ENCODE measurements at places on chromosomes 16 and 17.
A peak's percentile ranks its signal among the peaks of the same experiment; 100 is the strongest.

DNA sequence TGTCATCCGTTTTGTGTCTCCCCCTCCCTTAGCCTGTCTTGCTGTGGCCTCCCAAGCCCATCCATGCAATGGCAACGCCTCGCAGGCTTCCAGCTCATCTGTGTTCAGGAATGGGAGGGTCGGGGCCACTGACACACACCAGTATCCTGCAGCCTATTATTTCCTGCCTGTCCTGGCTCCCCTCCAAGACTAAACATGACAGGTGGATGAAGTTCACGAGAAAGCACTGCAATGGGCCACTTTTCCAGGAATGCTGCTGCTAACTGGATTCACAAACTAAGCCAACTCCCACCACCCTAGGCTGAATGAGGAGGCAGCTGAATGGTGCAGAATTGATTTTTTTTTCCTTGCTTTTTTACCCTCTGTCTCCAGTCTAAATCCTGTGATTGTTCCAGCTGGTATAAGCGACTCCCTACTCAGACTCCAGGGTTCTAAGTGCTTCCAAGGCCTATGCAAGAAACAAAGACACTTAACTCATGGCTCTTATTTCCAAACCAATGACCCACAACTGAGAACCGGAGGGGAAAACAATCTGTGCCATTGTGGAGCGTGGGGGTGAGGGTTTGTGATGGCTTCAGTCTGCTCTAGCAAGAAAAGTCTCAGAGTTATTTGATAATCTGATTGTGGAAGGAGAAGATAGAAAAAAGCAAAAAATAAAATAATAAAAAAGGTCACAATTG lies 23.3 kb downstream of the TMEM100 start:
- DNase-seq = no peak

GRCh38 chr17:45405250-45406086 lies 27.2 kb downstream of the ARHGAP27 start:
- DNase-seq = peak; percentile 95

DNA sequence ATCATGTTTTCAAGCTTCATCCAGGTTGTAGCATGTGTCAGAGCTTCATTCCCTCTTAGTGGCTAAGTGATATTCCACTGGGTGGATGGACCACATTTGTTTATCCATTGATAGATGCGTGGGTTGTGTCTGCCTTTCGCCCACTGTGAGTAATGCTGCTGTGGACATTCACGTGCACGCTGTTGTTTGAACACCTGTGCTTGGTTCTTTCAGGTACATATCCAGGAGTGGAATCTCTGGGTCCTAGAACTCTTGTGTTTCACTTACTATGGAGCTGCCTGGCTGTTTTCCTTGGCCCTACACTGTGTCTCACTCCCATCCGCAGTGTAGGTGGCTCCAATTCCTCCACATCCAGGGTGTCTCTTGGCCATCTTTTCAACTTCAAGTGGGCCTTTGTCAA lies 224.2 kb downstream of the C16orf95 start:
- DNase-seq = no peak

GRCh38 chr17:32909787-32910369 lies 18.1 kb upstream of the TMEM98 start:
- peak; percentile 78 for DNase-seq

GRCh38 chr16:65098916-65099315 lies 22.9 kb downstream of the CDH11 start:
- DNase-seq = no peak

DNA sequence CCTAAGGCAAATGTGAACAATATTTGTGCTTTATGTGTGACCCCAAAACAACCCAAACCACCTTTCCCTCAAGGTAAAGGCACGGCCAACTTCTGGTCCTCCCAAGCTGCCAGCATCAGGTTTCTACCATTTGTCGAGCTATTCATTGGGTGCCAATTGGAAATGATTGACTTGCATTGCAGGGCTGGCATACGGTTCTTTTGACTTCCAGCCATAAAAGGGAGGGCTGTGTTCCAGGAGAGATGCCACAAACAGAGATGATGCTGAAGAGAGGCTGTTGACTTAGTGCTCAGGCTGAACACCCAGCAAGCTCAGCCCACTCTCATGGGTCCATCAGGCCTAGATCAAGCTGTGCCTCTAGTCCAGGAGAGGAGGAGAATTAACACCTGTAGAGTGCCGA lies 252.4 kb downstream of the GRIN2A start:
- DNase-seq = no peak

GRCh38 chr16:61770301-61770700 lies 265.9 kb downstream of the CDH8 start:
- no peak for DNase-seq

- DNase-seq = no peak
Measured at GRCh38 chr17:76050538-76051467, 21.5 kb downstream of the SRP68 start.

GRCh38 chr17:74746376-74746775 lies 2.1 kb upstream of the NHERF1 start:
- no peak for DNase-seq

DNA sequence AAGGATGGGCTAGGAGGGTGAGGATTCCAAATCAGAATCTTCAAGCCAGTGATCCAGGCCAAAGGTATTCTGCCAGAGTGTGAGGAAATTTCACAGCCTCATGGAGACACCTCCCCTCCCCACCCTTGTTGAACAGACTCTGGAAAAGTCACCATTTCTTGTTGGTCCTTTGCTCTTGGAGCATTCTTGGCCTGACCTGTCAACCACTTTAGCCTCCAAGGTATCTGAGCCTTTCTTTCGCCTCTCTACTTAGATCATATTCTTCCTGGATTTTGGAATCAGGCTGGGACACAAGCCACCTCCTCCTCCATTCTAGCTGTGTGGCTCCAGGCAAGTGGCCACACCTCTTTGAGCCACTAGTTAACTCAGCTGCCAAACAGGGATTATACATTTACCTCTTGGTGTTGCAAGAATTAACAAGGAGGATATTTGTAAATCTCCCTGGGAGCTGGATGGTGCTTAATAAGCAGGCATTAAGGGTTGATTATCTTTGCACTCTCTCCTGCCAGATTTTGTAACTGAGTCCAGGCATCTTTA lies 193.5 kb downstream of the WWOX start:
- no peak for DNase-seq

DNA sequence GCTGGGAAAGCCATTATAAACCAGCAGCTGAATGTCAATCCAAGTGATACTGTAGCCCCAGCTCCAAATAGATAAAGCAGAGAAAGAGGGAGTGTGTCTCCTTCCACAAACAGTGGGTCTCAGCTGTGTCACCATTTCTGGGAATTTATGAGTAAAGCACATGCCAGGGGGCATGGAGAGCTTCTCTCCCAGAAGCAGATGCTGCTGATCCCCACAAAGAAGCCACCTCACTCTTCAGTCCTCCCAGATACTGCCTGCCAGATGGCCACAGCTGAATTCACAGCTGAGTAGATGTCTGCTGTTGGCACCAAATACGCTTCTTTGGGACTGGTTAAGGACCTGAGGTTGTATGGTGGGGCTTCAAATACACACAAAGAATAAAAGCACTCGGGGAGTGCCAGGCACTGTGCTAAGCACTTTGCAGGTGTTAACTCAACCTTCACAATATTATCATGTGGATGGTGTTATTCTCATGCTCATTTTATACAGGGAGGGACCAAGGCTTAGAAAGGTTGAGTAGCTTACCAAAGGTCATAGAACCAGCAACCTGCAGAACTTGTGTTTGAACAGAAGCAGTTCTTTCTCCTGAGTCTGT lies 298.3 kb downstream of the CDH11 start:
- no peak for DNase-seq

- no peak for DNase-seq
Measured at GRCh38 chr16:67598527-67598926, 36.2 kb downstream of the CTCF start.

GRCh38 chr16:52453644-52454043 lies 93.3 kb downstream of the TOX3 start:
- DNase-seq = no peak

DNA sequence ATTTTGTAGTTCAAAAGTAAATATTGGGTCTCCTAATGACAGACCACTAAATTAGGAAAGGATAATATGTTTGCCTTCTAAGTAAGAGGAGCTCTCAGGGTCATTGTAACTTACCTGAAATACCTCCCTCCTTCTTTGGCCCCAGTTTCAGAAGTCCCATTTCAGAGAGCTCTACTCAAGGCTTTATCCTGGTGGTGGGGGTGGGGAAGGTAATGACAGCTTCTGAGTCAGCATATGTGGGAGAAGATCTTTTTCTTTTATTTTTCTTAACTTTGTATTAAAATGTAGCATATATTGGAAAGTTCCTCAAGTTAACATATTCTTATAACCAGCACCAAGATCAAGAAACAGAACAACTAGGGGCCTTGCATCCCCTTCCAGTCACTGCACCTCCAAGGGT lies 16.9 kb upstream of the GINS3 start:
- DNase-seq = no peak

DNA sequence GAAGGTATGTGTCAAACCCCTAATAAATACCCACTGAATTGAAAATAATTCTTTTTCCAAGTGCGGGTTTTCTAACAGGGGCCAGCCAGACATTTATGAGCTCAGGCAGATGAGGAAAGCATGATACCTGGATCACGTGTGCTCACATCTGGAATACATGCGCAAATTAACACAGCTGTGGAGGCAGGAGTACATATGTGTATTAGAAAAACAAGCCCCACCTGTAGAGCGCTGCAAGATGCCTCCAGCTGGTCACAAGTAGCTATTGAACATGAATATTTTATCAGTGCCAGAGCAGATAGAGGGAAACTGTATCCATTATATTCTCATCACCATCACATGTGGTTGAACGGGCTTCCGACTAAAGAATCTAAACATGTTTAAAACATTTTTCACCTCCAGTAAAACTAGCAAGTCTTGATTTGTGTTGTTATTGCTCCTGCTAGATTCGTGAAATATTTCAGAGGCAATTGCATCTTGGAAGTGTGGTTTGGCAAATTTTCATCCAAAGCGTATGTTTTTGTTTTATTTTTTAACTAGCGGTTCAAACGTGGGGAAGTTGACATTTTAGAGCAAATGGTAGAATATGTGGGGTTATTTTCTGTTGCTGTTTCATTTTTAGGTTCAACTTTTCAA lies 482.8 kb downstream of the CDH13 start:
- DNase-seq = no peak

- DNase-seq = no peak
Measured at GRCh38 chr17:37752482-37752881, 7.6 kb upstream of the HNF1B start.

GRCh38 chr17:75371981-75372380 lies 33.5 kb downstream of the GRB2 start:
- DNase-seq = no peak

DNA sequence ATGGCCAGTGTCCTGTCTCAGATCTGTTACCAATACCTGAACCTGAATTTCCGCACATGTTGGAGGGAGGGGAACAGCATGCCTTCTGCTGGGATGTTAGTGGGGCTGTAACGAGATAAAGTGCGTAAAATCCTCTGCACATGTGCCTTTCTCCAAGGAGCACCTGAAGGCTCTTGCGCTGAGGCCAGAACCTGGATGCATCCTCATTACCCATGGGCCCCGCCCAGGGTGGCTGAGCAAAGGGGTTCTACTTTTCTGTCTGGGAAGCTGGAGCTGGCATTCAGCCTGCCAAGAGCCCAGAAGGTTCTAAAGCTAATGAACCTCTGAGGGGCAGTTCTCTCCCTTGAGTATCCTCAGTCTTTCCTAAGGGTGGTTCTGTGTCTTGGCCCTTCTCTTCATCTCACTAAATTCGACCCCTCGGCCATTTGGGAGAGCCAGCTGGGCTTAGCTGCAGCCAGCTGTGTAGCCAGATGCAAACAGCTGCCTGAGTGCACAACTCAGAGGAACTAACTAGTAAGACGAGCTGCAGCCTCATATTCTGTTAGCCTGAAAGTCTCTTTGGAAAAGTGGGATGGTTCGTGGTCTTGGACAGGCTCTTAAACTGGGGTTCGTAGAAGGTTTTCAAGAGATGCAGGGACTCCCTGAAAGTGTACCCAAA lies 2.5 kb downstream of the ITGA3 start:
- DNase-seq = no peak

GRCh38 chr17:40884708-40885512 lies at the start of gene KRT20:
TSS of gene KRT20 (minus strand) at chr17:40885242. CDS start at chr17:40885185, 57 bp downstream.
- no peak for DNase-seq

- DNase-seq = no peak
Measured at GRCh38 chr16:2043667-2044451, 3.8 kb downstream of the NTHL1 start.

DNA sequence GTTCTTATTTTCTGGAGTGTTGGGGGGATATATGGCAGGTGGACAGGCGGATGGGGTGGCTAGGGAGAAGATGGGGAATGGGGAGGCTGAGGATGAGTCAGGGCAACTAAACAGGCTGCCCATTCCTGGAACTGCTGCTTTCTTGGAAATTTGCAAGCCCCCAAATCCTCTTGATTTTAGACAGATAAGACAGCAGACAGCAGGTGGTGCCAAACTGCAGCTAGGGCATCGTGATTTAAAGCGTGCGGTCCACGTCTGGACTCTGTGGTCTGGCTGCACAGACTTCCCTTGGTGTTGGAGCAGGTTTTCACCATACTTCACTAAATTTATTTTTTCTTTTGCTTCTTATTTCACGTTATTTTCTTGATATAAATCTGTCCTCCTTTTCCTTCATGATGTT lies 10.9 kb upstream of the KRT24 start:
- no peak for DNase-seq

DNA sequence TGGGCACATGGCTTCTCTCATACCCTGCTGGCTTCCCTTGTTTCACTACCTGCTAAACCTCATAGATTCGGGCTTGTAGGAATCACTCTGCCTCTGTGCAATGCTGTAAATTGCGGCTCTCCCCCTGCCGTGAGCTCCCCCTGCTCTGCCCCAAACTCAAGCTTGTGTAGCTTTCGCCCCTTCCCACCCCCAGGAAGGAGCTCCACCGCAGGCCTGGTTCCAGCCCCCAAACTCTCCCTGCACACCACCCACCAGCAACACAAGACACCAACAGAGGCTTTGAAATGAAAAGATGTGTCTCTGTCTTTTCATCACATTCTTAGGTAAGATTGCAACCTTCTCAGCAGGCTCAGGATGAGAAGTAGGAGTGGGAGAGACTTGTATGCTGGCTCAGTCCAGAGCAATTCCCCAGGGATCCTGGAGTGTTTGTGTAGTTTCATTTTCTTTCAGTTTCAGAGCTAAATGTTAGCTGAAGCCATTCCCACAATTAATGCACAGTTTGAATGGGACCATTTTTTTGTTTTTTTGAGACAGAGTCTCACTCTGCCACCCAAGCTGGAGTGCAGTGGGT lies 14.2 kb downstream of the CX3CL1 start:
- DNase-seq = no peak

- no peak for DNase-seq
Measured at GRCh38 chr16:10932959-10933710, 9.1 kb downstream of the DEXI start.

GRCh38 chr17:7650509-7651096 lies at the start of gene ATP1B2:
TSS of gene ATP1B2 (plus strand) at chr17:7650926. CDS start at chr17:7651519, 593 bp downstream.
- DNase-seq = peak; percentile 83

DNA sequence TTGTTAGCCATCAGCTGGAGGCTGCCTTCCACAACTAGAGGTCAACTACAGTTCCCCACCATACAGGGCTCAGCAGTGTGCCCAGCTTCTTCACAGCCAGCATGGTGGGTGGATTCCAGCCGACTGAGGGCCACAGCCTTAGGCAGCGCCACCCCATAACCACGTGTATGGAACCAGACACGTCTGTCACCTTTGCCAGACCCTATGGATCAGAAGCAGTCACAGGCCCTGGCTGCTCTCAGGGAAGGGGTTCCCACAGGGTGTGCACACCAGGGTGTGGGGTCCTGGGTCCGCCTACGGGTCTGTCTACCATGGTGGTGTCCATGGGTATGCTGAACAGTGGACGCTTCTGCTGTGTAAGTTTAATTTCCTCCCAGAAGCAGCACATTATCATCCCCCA lies 265.0 kb upstream of the FOXF1 start:
- DNase-seq = no peak

Data from iPS DF 6.9 (cell line).